Left ventricle myocardium superior (tissue), 1 donor: ENCODE measurements at places on chromosomes 4 and X. TPM values are rescaled to one million over a fixed set of nuclear protein-coding genes. Genes with fewer than 3 reads are reported as not detected.

DNA sequence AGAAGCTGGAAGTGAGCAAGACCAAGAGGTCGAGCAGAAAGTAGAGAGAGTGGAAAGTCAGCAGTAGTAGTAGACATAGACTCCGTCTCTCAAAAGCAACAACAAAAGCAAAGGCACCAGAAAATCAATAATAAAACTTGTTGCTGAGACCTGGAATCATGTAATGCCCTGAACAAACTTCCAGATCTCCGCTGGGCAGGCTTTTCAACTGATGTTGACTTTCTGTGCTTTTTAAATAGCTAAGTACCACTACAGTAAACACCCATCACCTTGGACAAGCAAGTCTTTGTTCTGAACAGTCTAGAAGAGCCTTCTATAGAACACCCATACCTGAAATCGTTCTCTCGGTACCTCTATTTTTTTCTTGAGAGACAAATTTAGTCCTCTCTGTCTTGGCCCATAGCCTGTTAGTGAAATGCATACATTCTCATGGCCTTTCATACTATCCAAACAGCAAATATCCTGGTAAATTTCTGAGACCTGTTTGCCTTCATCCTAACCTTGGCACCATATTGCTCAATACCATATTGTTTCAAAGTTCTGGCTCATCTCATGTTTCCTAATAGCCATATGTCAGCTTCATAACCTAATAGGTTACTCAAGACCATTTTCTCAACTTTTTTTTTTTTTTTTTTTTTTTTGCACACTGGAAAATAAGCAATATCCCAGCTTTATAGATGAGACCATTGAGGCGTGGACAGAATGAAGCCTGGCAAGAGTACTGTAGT is 200.6 kb upstream of the RBPJ start:
- DNase-seq = no peak

GRCh38 chrX:121322159-121322558 is 274.7 kb downstream of the GLUD2 start:
- DNase-seq = no peak

GRCh38 chrX:136697156-136697555 is 49.2 kb downstream of the CD40LG start:
- DNase-seq = no peak

CAPN6 gene
- not detected for total RNA-seq

ATP1B4 gene
- total RNA-seq = not detected
